ENCODE measurements at places on chromosomes 1 and 21. TPM values are rescaled to one million over a fixed set of nuclear protein-coding genes. Genes with fewer than 3 reads are reported as not detected.

- DNase-seq: no peak
Observed at GRCh38 chr1:26747048-26747447, 40.7 kb upstream of the PIGV start.

GRCh38 chr1:78712467-78713051, 62.9 kb downstream of the IFI44 start:
- DNase-seq: no peak

- DNase-seq: no peak
Observed at GRCh38 chr1:156816561-156817328, at the start of gene SH2D2A. SH2D2A (minus strand) TSS chr1:156816848; CDS start chr1:156816708, 140 bp downstream.

DNA sequence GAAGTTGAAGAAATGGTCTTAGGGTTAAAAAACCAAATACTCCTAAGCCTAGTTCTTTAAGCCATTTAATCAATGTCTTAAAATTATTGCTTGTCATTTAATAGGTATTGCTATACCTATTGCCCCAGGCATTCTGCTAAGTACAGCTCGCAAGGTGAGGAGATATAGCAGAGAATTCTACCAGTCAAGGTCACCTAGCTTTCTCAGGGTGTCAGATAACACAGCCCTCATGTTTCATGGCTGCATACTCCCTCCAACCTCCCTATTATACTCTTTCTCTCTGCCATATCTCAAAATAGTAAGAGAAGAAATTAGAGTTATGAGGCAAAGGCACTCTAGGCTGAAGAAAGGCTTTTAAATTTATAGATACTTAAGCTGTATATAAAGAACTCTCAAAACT, 68.4 kb upstream of the GPR88 start:
- no peak for DNase-seq

The SPRR2B gene
- polyA plus RNA-seq: not detected

GRCh38 chr1:53736290-53736689, 2.7 kb downstream of the GLIS1 start:
- peak; percentile 51 for DNase-seq

- DNase-seq: peak; percentile 75
Observed at GRCh38 chr1:117695796-117696490, 90.1 kb downstream of the TENT5C start.

DNA sequence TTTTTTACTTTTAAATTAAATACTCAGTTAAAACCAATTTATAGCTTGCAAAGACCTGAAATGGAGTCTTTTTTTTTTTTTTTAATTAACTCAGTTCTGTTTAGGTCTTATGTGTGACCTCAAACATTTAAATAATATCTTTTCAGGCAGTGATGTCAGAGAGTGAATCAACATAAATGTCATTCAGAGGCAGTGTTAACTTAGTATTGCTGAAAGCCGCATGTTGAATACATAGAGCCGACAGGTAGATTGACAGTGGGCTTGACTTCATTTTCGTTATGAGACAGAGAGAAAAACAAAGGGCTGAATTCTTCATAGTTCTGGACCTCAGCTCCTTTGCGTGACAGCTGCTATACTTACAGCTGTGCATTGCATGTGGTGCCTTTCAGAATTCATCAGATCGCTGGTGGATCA, 51.5 kb downstream of the PRDM2 start:
- DNase-seq: no peak

GRCh38 chr1:32337855-32338636, 2.0 kb upstream of the MARCKSL1 start:
- no peak for DNase-seq

The LCE3C gene
- polyA plus RNA-seq: not detected

The PRAMEF14 gene
- polyA plus RNA-seq: not detected

DNA sequence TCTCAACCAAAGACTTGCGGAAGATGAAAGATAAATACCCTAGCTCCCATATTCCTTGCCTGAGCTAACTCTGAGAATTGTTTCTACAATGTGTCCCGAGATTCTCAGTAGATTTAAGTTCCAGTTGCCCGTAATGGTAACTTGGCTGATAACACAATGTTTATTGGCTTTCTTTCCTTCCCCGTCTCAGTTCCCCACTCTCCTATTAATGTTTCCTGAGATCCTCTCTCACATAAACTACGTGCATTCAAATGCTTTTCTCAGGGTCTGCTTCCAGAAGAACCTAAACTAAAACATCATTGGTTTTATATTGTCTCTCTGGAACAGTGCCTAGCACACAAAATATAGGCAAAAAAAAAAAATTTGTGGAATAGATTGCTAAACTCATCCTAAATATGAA, 794.2 kb upstream of the ADGRL2 start:
- no peak for DNase-seq

The FAM72A gene
- 3.1 TPM for polyA plus RNA-seq

DNA sequence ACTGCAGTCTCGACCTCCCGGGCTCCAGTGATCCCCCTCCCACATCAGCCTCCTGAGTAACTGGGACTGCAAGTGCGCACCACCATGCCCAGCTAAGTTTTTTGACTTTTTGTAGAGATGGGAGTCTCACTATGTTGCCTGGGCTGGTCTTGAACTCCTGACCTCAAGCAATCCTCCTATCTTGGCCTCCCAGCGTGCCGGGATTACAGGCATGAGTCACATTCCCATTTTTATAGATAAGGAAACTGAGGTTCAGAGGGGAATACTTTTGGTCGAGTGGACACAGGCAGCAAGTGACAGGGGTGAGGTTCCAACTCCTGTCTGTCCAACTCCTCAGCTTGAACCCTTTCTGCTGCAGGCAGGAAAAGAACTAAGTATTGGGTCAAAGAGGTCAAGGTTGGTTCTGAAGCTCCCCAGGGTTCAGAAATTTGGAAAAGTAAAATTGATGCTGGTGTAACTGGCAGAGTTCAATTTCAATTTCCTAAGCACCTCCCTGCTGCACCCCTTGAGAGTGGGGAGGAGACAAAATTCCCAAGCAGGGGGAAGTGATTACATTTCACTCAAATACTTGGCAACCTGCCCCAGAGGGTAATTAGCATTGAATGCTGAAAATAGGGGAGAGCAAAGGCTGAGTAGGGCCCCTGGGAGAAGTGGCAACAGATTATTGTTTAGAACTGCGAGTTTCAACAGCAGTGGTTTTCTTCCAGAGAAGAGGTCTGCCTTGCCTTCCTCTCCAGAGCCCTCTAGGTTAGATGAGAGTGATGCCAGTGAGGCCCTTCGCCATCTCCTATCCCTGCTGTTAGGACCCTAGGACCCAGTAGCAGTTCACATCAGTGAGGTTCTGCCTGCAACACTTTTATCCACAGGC, 17.5 kb upstream of the ALPL start:
- peak; percentile 26 for DNase-seq

Data from muscle of back (tissue), 13 donors.